Ammon's horn (tissue), 1 donor: ENCODE measurements at places on chromosomes 7 and 10.

DNA sequence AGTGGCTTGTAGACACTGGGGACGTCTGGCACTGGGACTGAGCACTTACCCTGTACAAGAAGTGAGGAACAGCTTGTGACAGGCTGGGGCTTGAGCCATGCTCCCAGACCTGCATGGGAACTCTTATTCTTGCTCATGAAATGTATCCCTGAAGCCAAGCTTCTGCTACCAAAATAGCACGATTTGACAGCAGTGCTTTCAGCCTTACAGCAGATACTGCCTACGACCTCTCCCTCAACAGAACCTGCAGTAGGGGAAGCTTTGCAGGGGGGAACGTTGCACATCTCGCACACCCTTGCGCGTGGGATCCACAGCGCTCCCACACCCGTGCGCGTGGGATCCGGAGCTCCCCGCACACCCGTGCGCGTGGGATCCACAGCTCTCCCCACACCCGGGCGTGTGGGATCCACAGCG, 88.0 kb downstream of the CREM start:
- peak; percentile 64 for DNase-seq

DNA sequence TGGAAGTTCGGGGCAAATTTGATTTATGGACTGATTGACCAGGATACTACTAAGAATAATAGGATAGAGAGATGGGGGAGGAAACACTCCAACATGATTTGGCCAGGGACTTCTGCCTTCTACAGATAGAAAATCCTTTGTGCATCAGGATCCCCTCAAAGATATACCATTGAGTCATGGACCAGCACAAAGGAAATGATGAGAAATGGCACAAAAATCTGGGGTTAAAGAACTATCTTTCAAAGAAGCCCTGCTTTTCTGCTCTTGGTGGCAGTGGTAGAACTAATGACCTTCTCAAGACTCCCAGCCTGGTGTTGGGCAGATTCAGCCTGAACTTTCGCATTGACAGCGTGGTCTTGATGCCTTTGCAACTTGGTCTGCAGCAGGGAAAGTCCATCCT, 27.6 kb upstream of the LAMB1 start:
- no peak for DNase-seq

DNA sequence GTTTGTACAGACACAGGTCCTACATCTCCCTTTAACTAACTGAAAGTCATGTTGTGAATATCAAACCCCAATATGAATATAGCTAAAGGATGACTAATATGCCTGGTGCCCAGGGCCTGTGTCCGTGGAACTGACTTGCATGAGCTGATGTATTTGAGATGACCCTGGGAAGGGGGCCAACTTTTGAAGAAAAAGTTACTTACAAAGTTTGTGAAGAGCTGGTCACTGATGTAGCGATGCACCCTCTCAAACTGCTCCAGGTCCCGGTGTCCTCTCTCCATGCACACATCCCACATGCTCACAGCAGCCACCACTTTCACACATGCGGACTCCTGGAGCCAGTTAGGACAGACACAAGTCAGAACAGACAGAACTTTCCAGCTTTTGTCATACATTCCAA, 106.2 kb downstream of the ABCC2 start:
- DNase-seq = no peak

DNA sequence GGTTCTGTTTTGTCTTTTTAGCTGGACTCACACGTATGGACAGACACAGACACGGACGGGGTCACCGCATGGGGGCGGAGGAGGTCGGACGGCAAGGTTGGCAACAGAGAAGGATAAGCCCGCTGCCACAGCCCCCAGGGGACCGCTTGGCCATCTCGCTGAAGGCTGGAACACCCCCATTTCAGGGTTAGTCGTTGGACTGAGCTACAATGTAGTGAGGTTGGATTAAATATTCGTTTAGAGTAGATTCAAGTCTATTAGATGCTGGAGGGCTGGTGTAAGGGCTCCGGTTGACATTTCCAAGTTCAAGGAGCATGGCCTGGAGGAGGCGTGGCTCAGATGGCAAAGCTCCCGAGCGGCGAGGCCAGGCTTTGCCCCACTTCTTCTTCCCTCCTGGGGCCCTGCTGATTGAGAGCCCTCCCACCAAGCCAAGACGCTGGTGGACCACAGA, 35.2 kb downstream of the PPIF start:
- DNase-seq = peak; percentile 7

- no peak for DNase-seq
Observed at GRCh38 chr10:76398043-76398710, 966.8 kb downstream of the LRMDA start.

DNA sequence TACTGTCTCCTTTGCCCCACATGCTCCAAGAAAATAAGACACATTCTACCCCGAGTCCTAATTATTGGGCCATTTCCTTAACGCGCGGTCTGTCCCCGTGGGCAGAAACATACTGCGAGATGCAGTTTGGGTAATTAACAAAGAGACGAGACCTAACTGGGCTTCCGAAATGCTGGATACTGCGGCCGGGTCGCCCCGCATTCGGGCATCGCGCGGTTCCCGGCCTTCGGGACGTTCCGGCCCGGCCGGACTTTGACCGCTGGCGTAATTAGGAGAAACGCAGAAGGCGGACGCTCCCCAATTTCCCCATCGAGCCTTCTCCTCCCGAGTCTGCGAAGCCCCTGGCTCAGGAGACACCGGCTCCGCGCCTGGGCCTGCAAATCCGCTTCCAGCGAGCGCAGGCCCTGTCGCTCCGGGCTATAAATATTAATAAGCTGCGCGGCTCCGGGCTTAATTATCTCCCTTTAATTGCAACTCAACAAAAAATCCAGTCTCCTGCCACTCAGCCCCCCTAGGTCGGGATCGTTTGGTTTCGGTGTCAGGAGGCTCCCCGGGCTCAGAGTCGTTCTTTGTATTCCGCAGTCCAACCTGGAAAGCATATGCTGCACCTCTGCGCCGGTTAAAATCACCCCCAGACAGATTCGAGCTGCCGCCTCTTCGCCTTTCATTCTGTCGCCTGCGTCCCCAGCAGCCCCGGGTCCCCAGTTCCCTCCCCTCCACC, 131.5 kb downstream of the SPAG6 start:
- no peak for DNase-seq

- no peak for DNase-seq
Observed at GRCh38 chr7:40095695-40096327, 38.6 kb downstream of the MPLKIP start.

GRCh38 chr10:44895280-44895679, 15.9 kb upstream of the TMEM72 start:
- DNase-seq = no peak

- no peak for DNase-seq
Observed at GRCh38 chr7:46089281-46089680, 168.2 kb upstream of the IGFBP3 start.

DNA sequence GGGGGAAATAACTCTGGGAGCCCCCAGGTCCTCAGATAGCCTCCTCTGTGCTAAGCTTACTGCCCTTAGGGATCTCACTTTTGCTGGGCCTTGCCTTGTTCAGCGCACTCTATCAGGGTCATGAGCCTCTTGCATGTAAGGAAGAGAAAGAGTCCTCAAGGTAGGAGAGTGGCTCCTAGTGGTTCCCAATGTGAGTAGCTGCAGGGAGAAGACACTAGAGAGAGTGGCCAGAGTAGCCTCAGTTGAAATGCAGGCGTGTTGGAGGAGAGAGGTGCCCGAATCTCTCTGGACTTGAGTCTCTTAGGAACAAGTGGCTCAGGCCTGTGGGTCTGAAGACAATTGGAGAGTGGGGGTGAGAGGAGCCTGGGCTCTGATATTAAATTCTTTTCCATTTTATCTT, 94.3 kb upstream of the SORCS3 start:
- no peak for DNase-seq

- no peak for DNase-seq
Observed at GRCh38 chr7:148898845-148899484, 14.9 kb upstream of the EZH2 start.

GRCh38 chr7:154929006-154929726, 73.8 kb downstream of the PAXIP1 start:
- no peak for DNase-seq

DNA sequence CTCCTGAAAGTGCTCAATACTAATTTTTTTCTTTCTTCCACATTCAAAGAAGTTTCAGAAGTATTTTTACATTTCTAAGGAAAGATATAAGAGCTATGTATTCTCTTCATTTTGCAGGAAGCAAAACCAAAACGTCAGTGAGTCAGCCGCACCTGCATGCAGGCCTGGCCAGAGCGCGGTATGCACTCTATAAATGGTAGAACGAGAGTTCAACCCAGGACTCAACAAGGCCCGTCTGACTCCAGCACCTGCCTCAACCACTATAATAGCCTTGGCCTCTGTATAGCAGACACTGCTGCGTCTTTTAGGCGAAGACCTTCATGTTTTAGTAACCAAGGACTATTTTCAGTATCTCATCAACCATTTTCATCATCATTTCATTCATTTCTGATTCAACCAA, 113.2 kb downstream of the KMT2E start:
- no peak for DNase-seq

GRCh38 chr7:46633200-46633599, 712.1 kb upstream of the IGFBP3 start:
- no peak for DNase-seq

DNA sequence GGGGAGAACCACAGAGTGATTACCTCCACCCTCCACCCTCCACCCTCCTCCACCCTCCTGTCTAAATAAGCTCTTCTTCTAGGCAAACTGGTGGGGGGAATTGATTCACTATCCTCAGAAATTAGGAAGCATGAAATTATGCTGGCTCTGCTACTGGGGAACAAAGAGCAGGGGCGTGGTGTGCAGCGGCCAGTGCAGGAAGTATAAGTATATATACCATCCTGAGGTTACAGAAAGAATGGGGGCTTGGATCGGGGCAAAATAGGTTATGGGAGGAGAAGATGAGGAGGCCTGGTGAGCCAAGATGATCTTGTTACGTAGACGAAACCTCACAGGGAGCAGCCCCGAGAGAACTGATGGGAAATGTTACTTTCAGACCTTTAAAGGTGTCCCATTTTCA, 49.1 kb downstream of the SYPL1 start:
- DNase-seq = no peak

DNA sequence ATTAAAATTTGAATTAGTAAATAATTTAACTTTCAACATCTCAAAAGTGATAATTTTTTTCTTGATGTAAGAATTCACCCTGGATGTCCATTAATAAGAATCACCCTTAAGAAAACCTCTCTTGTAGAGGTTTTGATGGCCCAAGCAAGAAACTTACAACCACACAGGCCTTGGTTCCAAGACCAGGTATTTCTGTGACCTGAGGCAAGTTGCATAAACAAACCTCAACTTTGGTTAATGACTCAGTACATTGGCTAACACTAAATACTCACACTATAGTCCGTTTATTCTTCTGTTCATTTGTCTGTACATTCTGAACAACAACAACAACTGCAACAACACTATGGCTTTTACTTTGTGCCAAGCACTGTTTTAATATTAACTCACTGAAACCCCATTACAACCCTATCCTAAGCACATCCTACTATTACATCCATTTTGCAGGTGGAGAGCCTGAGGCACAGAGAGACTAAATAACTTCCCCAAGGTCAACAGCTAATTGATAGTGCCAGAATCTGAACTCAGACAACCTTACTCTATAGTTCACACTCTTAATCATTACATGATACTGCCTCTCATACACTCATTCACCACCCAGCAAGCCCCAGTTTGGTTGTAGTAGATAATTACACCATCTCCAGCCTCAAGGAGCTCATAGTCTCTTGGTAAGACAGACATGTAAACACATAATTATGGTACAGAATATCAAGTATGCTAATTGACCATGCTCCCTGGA, 6.6 kb downstream of the ANK3 start:
- no peak for DNase-seq

- no peak for DNase-seq
Observed at GRCh38 chr7:46191296-46191695, 270.2 kb upstream of the IGFBP3 start.

DNA sequence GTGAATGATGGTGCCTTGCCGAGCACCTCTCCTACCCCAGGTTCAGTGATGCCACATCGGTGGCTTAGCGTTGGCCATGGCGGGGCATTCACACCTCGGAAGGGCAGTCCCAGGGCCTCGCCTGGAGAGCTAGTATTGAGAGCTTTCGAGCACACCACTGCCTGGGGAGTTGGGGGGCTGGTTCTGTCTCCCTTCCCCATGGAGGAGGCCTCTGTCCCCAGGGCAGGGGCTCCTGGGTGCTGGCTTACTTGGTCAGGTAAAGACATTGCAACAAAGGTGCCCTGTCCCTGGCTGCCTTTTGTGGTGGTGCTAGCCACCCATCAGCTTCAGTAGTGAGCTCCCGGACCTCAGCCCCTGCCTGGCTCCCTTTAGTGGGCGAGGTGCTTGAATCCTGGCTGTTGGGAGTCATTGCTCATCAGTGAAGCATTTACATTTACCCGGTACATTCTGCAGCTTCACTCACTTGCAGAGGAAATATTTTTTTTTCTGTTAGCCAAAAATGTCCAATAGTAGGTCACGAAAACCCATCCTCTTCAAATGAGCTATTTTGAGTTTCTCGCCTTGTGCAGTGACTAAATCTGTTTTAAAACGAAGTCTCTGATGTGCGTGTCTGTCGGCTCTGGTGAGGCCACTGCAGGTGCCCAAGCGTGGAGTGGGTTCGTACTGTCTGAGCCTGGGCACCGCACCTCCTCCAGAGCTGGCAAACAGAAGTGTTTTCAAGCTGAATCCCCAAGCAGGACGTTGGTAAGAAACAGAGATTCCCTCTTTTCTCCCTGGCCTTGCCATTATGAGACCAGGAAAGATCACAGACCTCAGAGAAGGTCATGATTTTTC, 95.5 kb downstream of the INPP5A start:
- DNase-seq = no peak

- no peak for DNase-seq
Observed at GRCh38 chr10:47286591-47287315, 13.2 kb upstream of the GDF10 start.
